ENCODE measurements at places on chromosomes 3 and 15.

GRCh38 chr15:101420232-101420631 lies 69.3 kb downstream of the PCSK6 start:
- DNase-seq = no peak

GRCh38 chr15:46518381-46518780 lies 883.6 kb downstream of the SQOR start:
- no peak for DNase-seq

DNA sequence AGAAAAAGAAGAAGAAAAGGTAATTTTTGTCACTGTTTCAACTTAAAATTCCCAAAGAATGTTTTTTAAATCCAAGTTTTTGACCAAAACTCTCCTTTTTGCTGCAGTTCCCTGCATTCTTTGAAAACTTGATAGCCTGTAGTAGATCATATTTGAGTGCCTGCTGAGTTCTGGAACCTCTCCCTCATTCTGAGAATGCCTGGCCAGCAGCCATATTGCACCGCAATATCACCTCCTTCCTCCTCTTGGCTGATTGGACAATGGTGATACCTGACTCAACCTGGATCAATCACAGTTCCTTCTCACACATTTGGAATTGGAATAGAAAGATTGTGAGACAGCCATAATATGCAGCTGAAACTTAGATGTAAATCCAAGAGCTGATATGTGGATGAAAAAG lies 97.6 kb upstream of the GAP43 start:
- DNase-seq = peak; percentile 15

GRCh38 chr3:15269091-15269989 lies 63.0 kb downstream of the SH3BP5 start:
- peak; percentile 74 for DNase-seq

DNA sequence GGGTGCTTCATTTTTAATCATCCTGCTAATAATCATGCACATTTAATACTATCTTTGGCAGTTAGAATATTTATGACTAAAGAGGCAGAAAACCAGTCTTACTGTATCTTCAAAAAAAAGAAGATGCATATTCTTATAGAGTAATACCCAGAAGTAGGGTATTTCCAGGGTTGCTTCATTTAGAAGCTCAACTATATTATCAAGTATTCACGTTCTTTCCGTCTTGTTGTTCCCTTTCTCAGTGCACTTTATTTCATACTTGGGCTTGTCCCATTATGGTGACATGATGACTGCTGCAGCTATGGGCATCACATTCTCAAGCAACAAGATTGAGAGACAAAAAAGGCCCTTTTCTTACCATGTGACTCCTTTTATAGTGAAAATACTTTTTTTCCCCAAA lies 96.8 kb upstream of the ASB14 start:
- no peak for DNase-seq

DNA sequence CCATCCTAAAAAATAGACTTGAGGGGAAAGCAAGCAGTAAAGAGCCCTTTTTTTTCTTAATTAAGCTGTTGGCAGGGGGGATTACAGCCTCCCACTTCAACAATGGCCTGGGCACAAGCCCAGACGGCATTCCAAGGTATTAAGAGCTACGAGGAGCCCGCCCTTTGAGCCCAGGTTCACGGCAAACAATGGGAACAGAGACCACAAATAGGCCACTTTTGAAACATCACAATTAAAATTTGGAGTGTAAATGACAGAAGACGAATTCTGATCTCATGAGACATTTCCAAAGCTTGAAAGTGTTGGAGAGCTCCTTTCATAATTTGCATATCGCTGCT lies 8.9 kb downstream of the CHSY1 start:
- DNase-seq = no peak

DNA sequence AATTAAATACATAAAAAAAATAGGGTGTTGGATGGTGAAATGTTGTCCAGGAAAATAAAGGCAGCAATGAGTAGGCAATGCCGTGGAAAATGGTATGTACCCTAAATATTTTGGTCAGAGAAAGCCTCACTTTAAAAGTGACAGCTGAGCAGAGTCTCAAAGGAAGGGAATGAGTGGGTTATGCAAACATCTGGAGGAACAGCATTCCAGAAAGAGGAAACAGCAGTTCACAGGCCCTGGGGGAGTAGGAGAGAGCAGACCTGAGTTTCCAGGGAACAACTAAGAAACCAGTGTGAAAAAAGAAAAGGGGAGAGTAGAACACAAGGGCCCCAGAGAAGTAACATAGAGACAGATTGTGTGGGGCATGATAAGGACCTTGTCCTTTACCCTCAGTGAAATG lies 230.0 kb upstream of the CNTN3 start:
- DNase-seq = no peak

DNA sequence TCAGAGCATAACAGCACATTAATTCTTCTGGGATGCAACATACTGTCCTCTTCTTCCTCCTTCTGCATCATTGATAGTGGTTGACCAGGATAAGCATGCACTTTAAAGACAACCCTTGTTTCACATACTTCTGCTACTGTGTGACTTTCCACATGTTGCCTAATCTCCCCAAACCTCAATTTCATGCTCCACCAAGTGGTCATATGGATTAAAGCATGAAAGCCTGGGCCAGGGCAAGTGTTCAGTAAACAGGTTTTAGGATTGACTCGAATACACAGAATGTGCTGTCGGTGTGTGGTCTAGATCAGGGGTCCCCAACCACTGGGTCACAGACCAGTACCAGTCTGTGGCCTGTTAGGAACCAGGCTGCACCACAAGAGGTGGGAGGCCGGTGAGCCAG lies 22.5 kb upstream of the BFSP2 start:
- DNase-seq = peak; percentile 22

- no peak for DNase-seq
These were observed 622 bp upstream of the ZNF589 start for GRCh38 chr3:48240000-48240963.

GRCh38 chr3:69094467-69095205 lies 9.9 kb downstream of the ARL6IP5 start:
- no peak for DNase-seq
